ENCODE measurements at places on chromosomes 11 and 22. TPM values are rescaled to one million over a fixed set of nuclear protein-coding genes. Genes with fewer than 3 reads are reported as not detected.

The PVALB gene
- total RNA-seq, result not detected

DNA sequence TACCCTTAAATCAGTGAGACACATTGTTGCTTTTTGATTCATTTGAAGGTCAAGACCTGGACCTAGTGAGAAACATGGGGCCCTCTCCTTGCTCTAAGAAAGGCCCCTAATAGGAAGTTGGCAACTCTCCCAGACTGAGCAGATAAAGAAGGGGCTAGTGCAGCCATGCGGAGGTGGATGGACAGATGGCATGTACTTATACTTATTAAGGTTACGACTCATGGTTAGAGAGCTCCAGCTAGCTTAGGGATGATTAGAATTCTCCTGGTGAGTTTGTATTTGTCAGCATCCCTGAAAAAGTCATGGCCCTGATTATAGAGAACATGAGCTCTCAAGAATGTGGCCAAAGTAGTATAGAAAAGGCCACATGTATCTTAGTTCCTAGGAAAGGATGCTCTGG lies 112.1 kb upstream of the BDNF start:
- H3K27me3 ChIP-seq, result no peaks in the 10 kb centered on the region
- no peak overlapping the region for H3K4me3 ChIP-seq
- no peaks in the 10 kb centered on the region for H3K36me3 ChIP-seq
- DNase-seq, result no peak
- no peak overlapping the region for H3K27ac ChIP-seq

GRCh38 chr11:79431535-79431934 lies 9.3 kb downstream of the TENM4 start:
- H3K4me1 ChIP-seq, result no peaks in the 10 kb centered on the region
- H3K27me3 ChIP-seq, result peaks cover 14% of the 10 kb centered on the region
- DNase-seq, result no peak

GRCh38 chr11:70543611-70544010 lies 145.3 kb downstream of the CTTN start:
- no peaks in the 10 kb centered on the region for H3K36me3 ChIP-seq
- no peak for DNase-seq
- H3K27me3 ChIP-seq, result no peaks in the 10 kb centered on the region
- H3K4me1 ChIP-seq, result no peaks in the 10 kb centered on the region
- no peak overlapping the region for H3K27ac ChIP-seq
- no peak overlapping the region for H3K4me3 ChIP-seq

The DGAT2 gene
- 36.4 TPM for total RNA-seq

- no peak overlapping the region for H3K4me3 ChIP-seq
- peaks cover 78% of the 10 kb centered on the region for H3K4me1 ChIP-seq
- no peak for DNase-seq
Observed at GRCh38 chr11:27388869-27389268, 25.9 kb upstream of the CCDC34 start.

The SHISA8 gene
- total RNA-seq, result not detected

DNA sequence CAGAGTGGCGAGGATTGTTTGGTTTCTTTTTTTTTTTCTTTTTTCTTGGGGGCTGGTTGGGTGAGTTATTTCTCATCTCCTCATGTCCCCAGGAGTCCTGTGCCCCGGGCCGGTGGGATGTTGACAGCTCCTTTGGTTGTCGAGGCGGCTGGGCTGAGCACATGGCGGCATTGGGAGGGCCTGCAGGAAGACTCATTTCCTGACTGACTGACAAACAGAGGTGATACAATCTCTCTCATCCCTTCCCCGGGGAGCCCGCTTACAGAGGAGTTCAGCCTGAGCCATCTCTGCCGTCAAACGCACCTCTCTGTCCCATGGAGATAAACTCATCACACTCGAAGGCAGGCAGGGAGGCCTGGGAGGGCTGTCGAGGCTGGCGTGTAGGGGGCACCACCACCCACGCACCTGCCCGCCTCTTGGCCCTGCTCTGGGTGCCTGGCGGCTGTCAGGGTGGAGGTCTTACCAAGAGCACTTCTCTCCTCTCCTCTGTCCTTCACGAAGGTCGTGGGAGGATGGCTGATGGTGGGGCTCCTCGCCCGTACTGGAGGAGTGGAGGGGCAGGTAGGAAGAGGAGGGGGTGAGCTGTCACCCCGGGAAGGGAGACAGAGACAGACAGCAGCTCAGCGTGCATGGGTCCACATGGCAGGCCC lies 60.0 kb upstream of the NECTIN1 start:
- no peak for DNase-seq
- H3K36me3 ChIP-seq, result no peaks in the 10 kb centered on the region
- no peak overlapping the region for H3K4me3 ChIP-seq

DNA sequence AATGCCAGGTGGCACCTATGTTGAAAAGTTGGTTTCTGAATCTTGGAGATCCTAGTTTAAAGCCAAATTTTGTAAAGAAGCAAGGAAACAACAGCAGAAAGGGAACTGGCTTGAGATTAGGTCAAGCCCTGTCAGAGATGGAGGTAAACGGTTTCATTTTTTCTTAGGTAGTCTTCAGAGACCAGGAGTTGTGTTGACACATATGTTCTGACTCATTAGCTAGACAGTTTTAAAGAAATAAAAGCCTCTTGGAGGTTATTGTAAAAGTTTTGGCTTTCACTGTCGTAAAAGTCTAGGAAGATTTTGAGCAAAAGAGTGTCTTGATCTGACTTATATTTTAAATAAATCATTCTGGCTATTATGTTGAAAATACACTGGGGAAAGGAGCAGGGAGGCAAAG lies 151.5 kb upstream of the CTSC start:
- no peak overlapping the region for H3K27ac ChIP-seq
- H3K27me3 ChIP-seq, result no peaks in the 10 kb centered on the region
- H3K4me1 ChIP-seq, result no peaks in the 10 kb centered on the region
- H3K4me3 ChIP-seq, result no peak overlapping the region
- no peak for DNase-seq

The SCARF2 gene
- 66.1 TPM for total RNA-seq

The MS4A6A gene
- total RNA-seq, result 0.83 TPM

GRCh38 chr11:119578521-119579191 lies 150.3 kb downstream of the NECTIN1 start:
- no peak overlapping the region for H3K4me3 ChIP-seq
- peaks cover 32% of the 10 kb centered on the region for H3K27me3 ChIP-seq
- DNase-seq, result no peak
- no peaks in the 10 kb centered on the region for H3K36me3 ChIP-seq
- H3K4me1 ChIP-seq, result no peaks in the 10 kb centered on the region

The CHRM4 gene
- 0.56 TPM for total RNA-seq

The SLC22A6 gene
- total RNA-seq, result not detected

DNA sequence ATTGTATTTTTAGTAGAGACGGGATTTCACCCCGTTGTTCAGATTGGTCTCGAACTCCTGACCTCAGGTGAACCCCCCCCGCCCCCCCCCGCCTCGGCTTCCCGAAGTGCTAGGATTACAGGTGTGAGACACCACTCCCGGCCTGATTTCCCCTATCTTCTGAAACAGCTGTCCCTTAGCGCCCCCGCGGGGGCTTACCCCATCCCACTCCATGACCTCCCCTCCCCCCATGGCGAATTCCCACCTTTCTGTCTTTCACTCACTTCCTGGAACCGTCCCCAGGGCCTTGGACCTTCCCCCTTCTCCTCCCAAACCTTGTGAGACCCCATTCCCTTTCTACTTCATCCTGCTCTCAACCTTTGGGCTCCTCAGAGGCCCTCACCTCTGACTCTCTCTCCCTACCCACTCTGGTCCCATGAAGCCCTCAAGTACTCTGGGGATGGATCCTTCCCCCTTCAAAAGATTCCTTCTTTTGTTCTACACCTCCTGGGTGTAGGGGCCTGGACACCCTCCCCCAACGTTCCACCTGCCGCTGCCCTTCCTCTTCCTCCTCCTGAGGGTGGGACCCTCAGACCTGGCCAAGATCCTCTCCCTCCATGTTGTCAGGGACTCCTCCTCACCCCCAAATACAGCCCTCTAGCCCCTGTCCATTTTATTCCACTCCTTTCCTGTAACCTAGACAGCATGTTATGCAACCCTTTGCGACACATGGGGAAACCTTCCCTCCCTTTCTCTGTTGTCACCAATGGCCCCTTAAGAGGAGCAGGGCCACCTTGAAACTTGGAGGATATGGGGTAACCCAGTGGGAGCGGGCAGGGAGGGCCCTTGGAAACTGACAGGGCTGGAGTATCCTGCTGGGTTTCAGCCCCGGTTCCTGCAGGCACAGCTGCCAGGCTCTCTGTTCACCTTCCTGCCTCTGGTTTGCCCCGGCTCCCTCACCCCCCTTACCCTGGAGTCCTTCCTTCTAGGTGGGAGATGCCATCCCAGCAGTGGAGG lies 1.1 kb downstream of the PRDX5 start:
- peaks cover 6% of the 10 kb centered on the region for H3K4me1 ChIP-seq
- H3K27me3 ChIP-seq, result no peaks in the 10 kb centered on the region
- DNase-seq, result no peak
- H3K4me3 ChIP-seq, result peak overlapping the region; percentile 60

GRCh38 chr22:30078320-30079311 lies 1.6 kb upstream of the HORMAD2 start:
- peaks cover 14% of the 10 kb centered on the region for H3K27me3 ChIP-seq
- H3K4me1 ChIP-seq, result no peaks in the 10 kb centered on the region
- DNase-seq, result no peak
- H3K4me3 ChIP-seq, result no peak overlapping the region
- no peak overlapping the region for H3K27ac ChIP-seq

- H3K27me3 ChIP-seq, result no peaks in the 10 kb centered on the region
- DNase-seq, result no peak
- H3K36me3 ChIP-seq, result no peaks in the 10 kb centered on the region
Observed at GRCh38 chr11:83361831-83362230, 75.7 kb upstream of the CCDC90B start.

DNA sequence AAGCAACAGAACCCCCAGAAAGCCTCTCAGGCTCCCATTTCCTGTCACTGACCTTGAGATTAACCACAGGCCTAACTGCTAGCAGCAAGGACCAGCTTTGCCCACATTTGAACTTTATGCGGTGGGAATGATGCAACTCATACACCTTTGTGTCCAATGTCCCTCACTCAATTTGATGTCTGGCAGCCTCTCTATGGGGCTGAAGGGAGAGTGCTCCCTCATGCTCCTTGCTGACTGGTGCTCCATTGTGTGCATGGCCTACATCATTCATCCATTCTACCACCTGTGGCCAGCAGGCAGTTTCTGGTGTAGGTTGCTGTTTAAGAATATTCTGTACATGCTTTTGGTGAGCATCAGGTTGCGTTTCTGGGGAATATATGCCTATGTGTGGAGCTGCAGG lies 31.9 kb downstream of the KCNQ1OT1 start:
- DNase-seq, result no peak
- peaks cover 10% of the 10 kb centered on the region for H3K4me1 ChIP-seq
- no peak overlapping the region for H3K27ac ChIP-seq

DNA sequence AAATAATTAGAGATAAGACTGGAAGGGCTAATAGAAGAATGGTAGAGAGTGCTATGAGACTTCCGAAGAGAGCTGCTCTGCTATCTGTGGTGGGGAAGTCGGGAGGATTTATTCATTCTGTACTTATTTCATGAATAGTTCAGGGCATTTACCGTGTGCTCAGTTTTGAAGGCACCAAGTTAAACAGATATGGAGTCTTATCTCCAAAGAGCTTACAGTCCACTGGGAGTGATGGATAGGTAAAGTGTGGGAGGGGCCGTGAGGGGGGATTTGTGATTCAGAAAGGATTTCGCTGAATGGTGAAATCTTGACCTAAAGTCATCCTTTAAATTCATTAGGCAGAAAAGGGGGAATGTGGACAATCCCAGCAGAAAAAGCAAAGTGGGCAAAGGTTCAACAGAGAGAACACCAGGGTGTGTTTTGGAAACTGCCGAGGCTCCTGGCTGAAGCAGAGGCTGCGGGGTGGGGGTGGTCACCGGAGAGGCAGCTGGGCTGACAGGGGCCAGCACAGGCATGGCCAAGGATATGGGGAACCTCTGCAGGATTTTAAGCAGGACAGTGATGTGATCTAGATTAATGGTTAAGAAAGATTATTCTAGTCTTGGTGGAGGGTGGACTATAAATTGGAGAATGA lies 91.2 kb downstream of the UBASH3B start:
- H3K27ac ChIP-seq, result no peak overlapping the region
- H3K27me3 ChIP-seq, result no peaks in the 10 kb centered on the region
- no peak overlapping the region for H3K4me3 ChIP-seq
- no peaks in the 10 kb centered on the region for H3K36me3 ChIP-seq
- H3K4me1 ChIP-seq, result no peaks in the 10 kb centered on the region

The NRXN2 gene
- total RNA-seq, result 1.2 TPM

GRCh38 chr11:114738954-114739353 lies 60.6 kb downstream of the NXPE2 start:
- no peak overlapping the region for H3K27ac ChIP-seq
- H3K27me3 ChIP-seq, result no peaks in the 10 kb centered on the region
- no peak overlapping the region for H3K4me3 ChIP-seq
- no peaks in the 10 kb centered on the region for H3K36me3 ChIP-seq

DNA sequence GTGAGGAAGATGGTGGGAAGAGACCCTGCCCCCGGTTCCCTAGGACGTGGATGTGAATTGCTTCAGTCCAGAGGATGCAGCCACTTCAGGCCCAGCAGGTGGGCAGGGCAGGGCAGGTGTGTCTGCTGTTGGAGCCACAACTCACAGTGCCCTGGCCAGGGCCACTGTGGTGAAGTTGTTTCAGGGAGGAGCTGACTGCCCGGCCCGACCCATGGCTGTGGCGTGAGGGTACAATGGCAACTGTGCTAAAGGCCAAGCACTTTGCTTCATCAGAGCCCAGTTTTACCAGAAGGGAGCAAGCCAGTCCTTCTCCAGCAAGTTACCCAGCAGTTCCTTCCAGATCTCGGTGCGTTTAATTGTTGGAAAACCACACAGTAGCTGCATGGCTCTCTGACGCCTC lies 1174.4 kb downstream of the BRD1 start:
- DNase-seq, result no peak
- no peaks in the 10 kb centered on the region for H3K27me3 ChIP-seq
- no peak overlapping the region for H3K27ac ChIP-seq
- no peaks in the 10 kb centered on the region for H3K36me3 ChIP-seq

The OPCML gene
- total RNA-seq, result 0.51 TPM

GRCh38 chr11:1494650-1495049 lies 8.1 kb upstream of the MOB2 start:
- no peaks in the 10 kb centered on the region for H3K27me3 ChIP-seq
- H3K27ac ChIP-seq, result no peak overlapping the region
- no peak overlapping the region for H3K4me3 ChIP-seq
- DNase-seq, result no peak
- no peaks in the 10 kb centered on the region for H3K4me1 ChIP-seq
- H3K36me3 ChIP-seq, result no peaks in the 10 kb centered on the region

DNA sequence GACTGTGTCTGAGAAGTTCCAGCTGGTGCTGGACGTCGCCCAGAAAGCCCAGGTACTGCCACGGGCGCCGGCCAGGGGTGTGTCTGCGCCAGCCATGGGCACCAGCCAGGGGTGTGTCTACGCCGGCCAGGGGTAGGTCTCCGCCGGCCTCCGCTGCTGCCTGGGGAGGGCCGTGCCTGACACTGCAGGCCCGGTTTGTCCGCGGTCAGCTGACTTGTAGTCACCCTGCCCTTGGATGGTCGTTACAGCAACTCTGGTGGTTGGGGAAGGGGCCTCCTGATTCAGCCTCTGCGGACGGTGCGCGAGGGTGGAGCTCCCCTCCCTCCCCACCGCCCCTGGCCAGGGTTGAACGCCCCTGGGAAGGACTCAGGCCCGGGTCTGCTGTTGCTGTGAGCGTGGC lies 47.9 kb downstream of the GRAMD4 start:
- H3K27me3 ChIP-seq, result no peaks in the 10 kb centered on the region
- H3K36me3 ChIP-seq, result peaks cover 19% of the 10 kb centered on the region
- DNase-seq, result no peak
- no peak overlapping the region for H3K27ac ChIP-seq
- H3K4me1 ChIP-seq, result peaks cover 4% of the 10 kb centered on the region

- no peaks in the 10 kb centered on the region for H3K36me3 ChIP-seq
- H3K27ac ChIP-seq, result no peak overlapping the region
- H3K4me1 ChIP-seq, result peaks cover 12% of the 10 kb centered on the region
- H3K27me3 ChIP-seq, result no peaks in the 10 kb centered on the region
Observed at GRCh38 chr11:11856638-11857037, 14.9 kb downstream of the USP47 start.

The SLCO2B1 gene
- total RNA-seq, result not detected

The MYBPC3 gene
- total RNA-seq, result 489 TPM

All from cardiac muscle cell (in vitro differentiated cells and primary cell).